Hepatocyte (in vitro differentiated cells): ENCODE measurements at places on chromosomes 2 and 18.

DNA sequence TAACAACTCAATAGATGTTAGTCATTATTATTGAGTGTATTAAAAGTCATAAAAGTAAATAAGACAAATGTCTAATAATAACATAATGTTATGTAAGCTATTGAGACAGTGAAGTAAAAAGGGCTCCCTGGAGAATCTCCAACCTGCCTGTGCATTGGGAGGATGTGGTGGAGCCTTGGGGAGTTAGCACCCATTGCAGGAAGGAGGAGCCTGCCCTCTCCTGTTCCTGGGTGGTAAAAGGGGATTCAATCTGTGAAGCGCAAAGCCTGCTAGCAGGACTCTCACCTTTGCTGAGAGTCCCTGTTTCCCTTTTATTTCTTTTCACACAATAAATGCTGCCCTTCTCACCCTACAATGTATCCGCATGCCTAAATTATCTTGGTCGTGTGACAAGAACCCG is 206.1 kb downstream of the RAB3GAP1 start:
- DNase-seq = no peak

- DNase-seq = no peak
These were observed 32.1 kb upstream of the PTMA start for GRCh38 chr2:231676243-231676642.

DNA sequence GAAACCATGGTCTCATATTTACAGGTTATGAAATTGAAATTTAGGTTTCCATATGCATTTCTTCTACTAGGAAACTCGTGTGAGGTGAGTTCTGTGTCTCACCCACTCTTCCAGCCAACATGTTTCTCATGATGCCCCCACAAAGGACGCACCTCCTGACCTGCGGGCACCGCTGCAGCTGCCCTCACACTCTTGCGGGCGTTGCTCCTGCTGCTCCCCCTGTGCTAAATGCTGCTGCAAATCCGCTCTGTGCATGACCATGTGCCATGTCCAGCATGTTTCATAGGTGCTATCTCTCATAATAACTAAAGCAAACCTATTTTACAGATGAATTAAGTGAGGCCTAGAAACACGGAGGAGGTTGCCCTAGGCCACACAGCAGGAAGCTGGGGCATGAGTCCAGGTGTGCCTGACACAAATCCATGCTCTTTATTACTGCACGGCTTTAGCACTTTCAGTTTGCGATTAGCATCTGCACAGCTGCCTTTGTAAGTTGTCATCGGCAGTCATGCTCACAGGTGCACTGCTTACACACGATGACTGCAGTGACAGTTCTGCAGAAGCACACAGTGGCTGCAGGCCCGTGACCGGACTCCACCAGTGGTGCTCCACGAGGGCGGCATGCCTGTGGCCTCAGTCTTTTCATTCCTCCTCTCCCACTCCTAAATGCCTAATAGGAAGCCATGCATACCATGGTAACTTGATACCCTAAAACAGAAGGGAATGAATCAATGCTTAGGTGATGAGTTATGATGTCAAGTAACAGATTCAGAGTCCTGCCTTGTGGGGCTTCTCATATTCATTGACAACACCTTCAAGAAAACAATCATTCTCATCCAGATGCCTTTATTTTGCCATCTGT is 14.9 kb upstream of the GALR1 start:
- no peak for DNase-seq

- DNase-seq = no peak
These were observed 1644.9 kb downstream of the SUCLG1 start for GRCh38 chr2:82814146-82814545.

GRCh38 chr2:170929686-170930050 is 615 bp downstream of the GORASP2 start:
- DNase-seq = peak; percentile 84

GRCh38 chr2:88690591-88691338 is 708 bp upstream of the RPIA start:
- peak; percentile 64 for DNase-seq

GRCh38 chr2:174326161-174327020 is 8.4 kb upstream of the SP9 start:
- DNase-seq = no peak

GRCh38 chr2:215407061-215407460 is 28.8 kb downstream of the FN1 start:
- no peak for DNase-seq

- no peak for DNase-seq
These were observed 238.1 kb upstream of the EPHA4 start for GRCh38 chr2:221810245-221810644.

DNA sequence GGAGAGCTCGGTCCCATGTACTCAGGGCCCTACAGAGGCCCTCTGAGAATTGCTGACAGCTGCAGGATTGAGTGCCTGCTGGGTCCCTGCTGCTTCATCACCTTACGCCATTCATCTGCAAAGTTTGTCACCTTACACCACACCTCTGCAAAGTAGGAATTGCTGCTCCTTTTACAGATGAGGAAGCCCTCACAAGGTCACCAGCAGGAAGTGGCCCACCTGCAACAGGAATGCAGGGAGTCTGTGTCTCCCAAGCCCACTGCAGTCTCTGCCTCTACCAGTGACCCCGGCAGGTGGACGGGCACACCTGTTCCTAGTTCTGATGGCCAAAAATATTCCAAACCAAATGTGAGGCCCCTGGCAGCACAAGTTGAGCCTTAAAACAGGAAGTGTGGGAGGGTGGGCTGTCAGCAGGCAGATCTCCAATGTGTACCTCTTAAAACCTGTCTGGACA is 441.4 kb downstream of the NBAS start:
- DNase-seq = no peak

DNA sequence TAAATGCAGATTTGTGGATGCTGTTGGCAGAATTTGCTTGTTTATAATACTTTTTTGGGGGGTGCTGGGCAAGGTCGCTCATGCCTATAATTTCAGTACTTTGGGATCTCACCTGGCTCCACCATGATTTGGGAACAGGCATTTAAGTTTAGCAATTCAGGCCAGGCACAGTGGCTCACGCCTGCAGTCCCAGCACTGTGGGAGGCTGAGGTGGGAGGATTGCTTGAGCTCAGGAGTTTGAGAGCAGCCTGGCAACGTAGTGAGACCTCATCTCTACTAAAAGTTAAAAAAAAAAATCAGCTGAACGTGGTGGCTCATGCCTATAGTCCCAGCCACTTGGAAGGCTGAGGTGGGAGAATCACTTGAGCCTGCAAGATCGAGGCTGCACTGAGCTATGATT is 20.7 kb downstream of the TANC1 start:
- no peak for DNase-seq

GRCh38 chr2:6493669-6494068 is 372.0 kb downstream of the CMPK2 start:
- DNase-seq = no peak

- DNase-seq = no peak
These were observed 12.4 kb downstream of the DPYSL5 start for GRCh38 chr2:26860211-26860850.

GRCh38 chr2:202821206-202822160 is 50.1 kb downstream of the ICA1L start:
- no peak for DNase-seq

DNA sequence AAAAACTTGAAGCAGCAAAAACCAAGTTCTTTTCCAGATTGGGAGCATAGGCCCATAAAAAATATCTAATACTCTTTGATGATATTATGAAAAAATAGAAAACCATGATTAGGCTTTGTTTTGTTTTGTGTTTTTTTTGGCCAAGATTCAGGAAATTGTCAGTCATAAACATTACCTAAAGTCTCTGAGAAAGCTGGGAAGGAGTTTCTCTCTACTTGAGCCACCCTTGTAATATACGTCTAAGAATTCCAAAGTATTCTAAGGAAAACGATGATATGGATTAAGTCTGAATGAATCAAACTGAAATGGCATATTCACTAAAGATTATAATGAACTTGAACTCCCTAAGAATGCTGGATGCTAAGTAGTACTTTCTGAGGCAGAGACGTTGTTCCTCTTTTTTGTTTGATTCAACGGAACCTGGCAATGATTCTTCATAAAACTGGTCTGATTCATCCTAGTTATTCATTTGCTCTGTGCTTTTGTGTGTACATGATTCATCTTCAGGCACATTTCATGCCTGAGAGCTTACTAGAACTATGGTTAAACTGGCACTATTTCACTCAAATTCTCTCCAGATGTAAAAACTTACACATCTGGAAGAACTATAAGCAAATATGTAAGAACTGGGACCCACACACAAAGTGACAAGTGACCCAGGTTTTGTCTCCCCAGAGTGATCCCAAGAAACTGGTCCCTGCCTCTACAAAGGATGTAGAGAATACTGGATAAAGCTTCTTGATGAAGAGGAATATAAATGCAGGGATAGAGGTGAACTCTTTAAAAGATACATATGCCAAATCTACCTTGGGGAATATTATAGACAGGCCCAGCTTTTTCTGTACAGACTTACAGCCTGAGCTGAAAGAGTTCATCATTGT is 159.7 kb downstream of the DOCK10 start:
- no peak for DNase-seq

DNA sequence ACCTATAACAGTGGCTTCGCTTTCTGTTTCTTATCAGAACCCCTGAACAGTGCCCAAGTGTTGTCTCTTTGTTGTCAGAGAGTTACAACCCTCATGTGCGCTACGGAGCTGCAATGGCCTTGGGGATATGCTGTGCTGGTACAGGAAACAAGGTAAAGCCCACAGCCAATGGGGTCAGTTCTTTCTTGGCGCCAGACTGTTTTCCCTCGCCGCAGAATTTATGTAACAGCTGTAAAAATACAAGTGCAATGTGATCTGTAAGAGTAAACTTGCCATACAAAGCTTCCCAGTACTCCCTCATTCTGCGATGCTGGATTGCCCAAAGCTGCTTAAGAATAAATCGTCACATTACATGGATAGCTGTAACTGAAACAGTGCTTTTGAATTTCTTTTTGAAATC is 13.9 kb upstream of the HTR2B start:
- DNase-seq = no peak

- DNase-seq = no peak
These were observed 9.9 kb downstream of the PDIA6 start for GRCh38 chr2:10802657-10803056.

GRCh38 chr2:233115741-233116140 is 55.6 kb downstream of the INPP5D start:
- no peak for DNase-seq

DNA sequence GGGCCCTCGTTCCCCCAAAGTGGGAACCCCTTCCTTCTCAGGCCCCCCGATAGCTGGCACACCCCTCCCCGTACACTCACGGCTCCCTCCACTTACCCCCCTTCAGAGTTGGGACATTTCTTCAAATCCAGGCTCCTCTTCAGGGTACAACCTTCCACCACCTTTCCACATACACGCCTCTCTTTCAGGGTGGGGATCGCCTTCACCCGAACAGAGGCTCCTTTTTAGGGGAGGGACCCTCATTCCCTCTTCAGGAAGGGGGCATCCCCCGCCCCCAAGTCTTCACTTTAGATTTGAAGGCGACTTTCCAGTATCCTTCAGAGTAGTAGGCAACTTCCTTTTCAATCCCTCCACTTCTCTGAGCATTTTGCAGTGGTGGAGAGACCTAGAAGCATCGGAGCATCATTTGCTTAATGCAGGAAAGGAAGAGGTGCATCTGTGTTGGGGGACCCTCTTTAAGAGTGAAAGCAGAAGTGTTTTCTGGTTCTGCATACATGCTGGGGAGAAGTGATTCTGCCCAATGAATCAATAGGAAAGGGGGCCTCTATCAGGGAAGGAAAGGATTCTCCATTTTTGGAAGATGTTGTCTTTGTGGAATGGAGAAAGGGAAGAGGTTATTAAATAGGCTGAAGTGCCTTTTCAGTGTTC is 845 bp downstream of the EML4 start:
- no peak for DNase-seq

DNA sequence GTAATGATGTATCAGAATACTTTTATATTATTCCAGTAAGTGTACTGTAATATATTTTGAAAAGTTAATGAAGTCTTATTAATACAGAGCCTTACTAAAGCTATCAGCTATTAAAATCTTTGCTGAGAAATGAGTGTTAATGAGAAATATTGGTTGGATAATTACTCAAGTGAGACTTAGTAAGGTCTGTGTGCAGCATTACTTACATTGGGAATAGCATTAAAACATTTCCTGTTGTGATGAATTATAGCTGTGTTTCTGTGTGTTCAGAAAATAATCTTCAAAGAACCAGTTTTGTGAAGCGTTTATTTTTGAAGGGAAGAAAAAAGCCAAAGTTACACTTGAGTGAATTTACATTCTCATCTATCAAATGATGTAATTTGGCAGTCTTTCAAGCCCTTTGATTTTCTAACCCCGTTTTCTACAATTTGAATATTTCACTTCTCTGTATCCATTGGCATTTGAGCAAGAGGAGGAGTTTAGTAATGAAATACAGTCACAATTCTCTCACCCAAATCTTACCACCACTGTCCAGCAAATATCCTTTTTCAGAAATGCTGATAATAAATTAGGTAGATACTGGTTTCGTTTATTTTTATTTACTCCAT is 123.5 kb upstream of the BOD1L2 start:
- DNase-seq = no peak

- DNase-seq = no peak
These were observed 93.6 kb upstream of the HNMT start for GRCh38 chr2:137870682-137871081.

GRCh38 chr18:50460716-50461115 is 85.9 kb downstream of the SKA1 start:
- DNase-seq = no peak

- no peak for DNase-seq
These were observed 378.5 kb upstream of the ID2 start for GRCh38 chr2:8303322-8303832.

GRCh38 chr2:207828361-207829057 is 58.8 kb upstream of the FZD5 start:
- DNase-seq = no peak

DNA sequence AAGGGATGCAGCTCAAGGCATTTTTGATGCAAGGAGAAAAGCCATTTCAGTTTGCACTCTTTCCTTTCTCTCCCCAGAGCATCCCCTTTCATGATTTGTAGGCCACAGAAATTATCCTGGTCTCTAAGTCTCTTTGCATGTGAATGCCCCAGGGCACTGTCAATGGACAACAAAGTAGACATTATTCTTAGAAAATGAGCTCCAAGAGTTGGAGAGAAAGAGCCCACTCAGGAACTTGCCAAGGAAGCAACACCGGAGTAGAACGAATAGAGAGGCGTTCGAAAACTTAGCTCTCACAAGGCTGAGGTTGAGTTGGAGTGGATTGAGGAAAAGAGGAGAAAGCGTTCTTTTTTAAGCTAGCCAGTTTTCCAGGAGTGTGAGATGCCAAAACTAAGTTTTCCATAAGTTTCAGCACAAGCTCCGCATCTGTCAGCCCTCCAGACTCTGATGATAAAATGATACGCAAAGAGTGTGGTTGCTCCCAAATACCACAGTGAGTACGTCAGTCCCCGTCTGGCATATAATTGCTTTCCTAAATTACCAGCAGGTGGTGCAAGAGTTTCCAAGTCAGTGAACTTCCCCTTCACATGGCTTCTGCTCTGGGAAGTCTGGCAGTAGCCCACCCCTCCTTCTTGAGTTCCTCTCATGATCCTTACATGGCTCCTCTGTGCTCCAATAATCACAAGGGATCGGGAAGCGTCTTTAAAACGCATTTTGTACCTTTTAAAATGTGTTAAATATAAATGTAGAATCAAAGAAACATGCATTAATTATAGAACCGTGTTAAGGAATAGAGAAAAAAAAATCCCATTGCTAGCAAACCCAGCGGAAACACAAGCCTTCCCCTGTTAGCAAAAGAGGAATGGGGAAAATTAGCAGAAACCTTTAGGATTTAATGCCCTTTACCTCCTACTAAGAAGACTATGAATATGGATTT is 1060.6 kb upstream of the FANCL start:
- DNase-seq = peak; percentile 87

- DNase-seq = no peak
These were observed 185.3 kb upstream of the MYT1L start for GRCh38 chr2:2516386-2516785.
